ENCODE measurements at places on chromosomes 2 and 18.

DNA sequence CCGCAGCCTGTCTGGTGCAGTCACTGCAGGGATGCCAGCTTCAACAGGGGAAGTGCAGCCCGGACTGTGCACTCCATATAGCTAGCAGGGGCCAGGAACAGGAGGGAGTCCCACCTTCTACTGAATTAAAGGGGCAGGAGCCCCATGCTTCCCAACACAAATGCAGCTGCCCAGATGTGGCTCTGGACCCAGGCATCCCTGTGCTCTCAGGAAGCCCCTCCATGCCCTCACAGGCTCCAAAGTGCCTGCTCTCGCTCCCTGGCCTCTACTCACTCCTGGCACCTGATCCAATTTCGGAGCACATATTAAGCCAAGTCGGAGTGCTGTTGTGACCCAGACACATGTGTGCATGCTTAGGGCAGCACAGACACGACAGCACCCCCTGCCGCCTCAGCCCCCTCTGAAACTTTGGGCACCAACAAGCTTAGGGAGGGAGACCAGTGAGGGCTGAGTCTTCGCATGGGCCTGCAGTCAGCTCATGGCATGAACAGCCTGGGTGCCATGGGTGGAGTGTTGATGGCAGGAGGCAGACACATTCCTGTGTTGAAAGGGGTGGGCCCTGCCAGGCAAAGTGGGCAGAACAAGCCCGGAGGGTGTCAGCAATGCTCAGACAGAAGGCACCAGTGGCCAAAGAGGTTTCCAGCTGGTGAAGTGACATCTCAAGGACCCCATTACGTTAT, 83.5 kb downstream of the ZNF804A start:
- DNase-seq: no peak

GRCh38 chr2:121177896-121178295, 107.1 kb downstream of the TFCP2L1 start:
- no peak for DNase-seq

DNA sequence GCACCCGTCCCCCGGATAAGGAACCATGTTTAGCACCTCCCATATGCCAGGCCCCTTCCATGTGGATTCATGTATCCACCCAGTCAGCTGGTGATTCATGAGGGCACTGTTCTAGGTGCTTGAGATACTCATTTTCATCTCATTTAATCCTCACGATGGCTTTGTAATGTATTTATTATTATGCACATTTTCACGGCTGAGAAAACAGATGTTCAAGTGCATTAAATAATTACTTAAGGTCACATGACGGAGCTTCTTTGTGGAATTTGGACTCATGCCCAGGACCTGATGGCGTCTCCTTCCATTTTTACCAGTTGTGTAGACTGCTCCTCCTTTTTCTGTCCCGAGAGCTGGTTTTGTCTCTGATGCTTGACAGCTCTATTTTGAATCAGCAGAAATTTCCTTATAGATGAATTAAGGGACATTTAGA, 72.2 kb upstream of the RBM44 start:
- DNase-seq: no peak

- no peak for DNase-seq
Measured at GRCh38 chr2:30192314-30192713, 39.0 kb upstream of the LBH start.

DNA sequence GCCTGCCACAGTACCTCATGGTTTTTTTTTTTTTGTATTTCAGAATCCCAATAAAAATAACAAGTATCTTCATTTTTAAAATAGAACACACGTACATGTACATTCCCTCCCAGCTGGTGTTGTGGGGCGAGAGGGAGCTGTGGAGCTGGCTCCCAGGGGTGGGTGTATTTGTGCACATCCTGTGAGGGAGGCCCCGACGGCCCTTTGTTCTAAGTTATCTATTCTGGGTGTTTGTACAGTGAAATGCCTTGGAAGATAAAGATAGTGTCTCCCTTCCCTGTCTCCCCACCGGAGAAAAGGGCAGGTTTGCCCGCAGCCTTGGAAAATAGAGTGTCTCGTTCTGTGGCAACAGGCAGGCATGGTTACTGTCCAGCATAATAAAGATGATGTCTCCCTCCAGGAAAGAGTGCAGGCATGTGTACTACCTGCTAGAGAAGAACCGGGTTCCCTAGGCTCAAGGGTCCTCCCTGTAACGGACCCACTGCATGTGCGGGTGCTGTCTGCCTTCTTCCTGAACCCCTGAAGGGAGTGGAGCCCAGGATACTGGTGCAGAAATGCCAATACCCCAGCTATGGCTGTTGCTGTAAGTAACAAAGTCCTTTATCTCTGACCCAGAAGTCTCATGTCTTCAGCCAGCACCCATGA, 12.1 kb upstream of the ALLC start:
- DNase-seq: no peak

GRCh38 chr2:215465256-215465655, 29.4 kb upstream of the FN1 start:
- no peak for DNase-seq

GRCh38 chr2:69090820-69091219, 77.8 kb downstream of the ANTXR1 start:
- no peak for DNase-seq

GRCh38 chr18:13379930-13380690, 161.6 kb downstream of the LDLRAD4 start:
- DNase-seq: no peak

DNA sequence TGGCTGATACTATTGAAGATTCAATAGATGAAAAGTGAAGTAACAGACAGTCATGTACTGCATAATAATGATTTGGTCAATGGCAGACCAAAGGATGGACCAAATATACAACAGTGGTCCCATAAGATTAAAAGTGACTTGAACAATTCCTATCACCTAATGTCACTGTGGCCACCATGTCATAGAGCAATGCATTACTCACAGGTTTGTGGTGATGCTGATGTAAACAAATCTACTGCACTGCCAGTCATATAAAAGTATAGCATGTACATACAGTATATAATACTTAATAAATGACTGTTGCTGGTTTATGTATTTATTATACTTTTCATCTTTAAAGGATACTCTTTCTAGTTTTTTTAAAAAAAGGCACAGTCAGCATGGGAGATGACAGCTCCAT, 99.9 kb downstream of the USP34 start:
- DNase-seq: no peak
